NCI-H774 (cell line): ENCODE measurements at places on chromosomes 3 and 15.

- no peak for DNase-seq
Observed at GRCh38 chr3:102194760-102195159, 240.1 kb upstream of the ZPLD1 start.

DNA sequence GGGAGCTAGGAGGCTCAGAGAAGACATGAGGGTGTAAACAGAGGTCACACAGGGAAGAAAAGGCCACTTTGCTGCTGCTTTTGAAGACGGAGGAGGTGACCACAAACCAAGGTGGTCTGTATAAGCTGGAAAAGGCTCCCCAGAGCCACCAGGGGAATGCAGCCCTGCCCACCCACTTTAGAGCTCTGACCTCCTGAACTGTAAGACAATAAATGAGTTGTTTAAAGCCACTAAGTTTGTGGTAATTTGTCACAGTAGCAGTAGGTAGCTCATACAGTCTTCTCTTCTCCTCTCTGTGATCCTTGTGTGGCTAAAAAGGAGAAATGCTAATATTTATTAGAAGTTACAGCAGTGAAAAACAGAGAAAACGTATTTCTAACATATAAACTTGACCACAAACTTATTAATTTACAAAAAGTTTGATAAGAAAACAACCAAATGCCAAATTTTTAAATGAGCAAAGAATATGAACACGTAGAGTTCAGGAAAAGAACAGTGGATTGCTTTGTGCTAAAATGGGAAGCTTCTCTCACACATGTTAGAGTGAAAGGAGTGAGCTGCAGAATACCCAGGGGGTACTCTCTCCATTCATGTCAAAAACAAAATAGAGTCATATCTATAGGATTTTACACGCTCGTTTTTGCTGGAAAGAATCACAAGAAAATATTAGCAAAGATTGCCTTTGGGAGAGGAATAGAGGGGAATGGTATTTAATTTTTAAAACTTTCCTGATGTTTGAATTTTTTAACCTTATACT lies 71.0 kb downstream of the NOX5 start:
- DNase-seq = no peak

GRCh38 chr15:55740981-55741832 lies 1.7 kb downstream of the PRTG start:
- no peak for DNase-seq

GRCh38 chr3:9196020-9196419 lies 53.4 kb downstream of the SRGAP3 start:
- no peak for DNase-seq

DNA sequence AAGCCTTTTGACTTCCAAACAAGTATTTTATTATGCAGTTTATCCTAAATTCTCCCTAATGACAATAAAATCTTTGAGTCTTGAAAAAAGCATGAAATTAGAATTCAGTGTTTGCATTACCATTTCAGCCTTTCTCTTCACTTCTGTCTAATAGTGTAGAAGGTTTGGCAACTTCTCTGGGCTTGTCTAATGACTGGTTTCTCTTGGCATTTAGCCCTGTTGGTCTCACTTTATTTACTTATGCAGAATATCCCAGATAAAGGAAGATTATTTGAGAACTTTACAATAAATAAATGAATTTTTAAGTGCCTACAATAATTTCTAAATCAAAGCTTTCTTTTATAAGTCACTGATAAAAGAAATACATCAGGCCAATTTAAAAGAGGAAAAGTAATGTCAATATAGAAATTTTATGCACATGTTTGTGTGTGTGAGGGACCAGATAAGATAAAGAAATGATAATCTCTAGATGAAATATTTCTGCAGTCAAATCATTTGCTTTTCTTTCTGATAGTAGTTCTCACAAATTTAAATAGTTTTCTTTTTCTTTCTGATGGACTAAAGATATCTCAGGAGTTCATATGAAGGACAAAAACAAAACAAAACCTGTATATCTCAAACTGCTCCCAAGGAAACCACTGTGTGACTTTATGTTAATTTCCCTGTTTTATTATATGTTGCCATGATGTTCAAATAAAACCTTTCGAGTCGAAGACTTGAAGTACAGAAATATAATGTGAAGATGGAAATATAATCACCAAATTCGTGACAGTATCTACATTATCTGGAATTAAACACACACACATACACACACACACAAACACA lies 533.1 kb upstream of the CBLB start:
- no peak for DNase-seq

DNA sequence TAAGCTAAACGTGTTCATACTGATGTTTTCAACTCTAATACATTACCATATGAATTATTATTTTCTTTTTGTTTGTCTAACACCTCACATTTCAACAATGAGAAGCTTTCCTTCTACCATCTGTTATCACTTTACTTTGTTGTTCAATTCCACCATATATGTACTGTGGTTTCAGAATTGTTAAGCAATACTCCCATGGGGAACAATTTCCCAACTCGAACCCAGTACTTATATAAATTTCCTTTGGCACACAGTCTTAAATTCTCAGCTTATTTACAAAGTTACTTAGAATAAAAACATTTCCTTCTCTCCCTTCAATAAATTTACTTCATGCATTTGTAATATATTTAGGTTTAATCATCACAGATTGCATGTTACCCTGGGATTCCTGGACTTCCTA lies 1764.4 kb downstream of the OTOL1 start:
- DNase-seq = no peak

GRCh38 chr3:183331498-183331897 lies 78.4 kb downstream of the B3GNT5 start:
- DNase-seq = no peak

GRCh38 chr3:105518806-105519418 lies 152.2 kb downstream of the ALCAM start:
- DNase-seq = no peak

GRCh38 chr3:133570937-133571320 lies 2.6 kb upstream of the CDV3 start:
- DNase-seq = no peak

GRCh38 chr15:89615135-89615534 lies 39.9 kb downstream of the TICRR start:
- no peak for DNase-seq

DNA sequence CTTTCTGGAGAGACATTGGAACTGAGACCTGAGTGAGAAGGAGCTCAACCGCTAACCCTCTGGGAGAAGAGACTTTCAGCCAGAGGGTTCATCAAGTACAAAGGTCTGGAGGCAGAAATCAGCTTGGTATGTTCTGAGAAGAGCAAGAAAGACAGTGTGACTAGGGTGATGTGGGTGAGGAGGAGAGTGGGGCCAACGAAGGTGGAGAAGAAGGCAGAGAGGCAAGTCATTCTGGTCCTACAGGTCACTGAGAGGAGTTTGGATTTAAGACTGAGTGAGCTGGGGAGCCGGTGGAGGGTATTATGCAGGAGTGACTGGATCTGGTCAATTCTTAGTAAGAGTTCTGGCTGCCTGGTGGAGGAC lies 12.2 kb downstream of the XIRP1 start:
- DNase-seq = no peak

- no peak for DNase-seq
Observed at GRCh38 chr3:9750556-9751411, 1.0 kb downstream of the OGG1 start.

GRCh38 chr3:33041909-33042308 lies 55.0 kb downstream of the GLB1 start:
- DNase-seq = no peak

DNA sequence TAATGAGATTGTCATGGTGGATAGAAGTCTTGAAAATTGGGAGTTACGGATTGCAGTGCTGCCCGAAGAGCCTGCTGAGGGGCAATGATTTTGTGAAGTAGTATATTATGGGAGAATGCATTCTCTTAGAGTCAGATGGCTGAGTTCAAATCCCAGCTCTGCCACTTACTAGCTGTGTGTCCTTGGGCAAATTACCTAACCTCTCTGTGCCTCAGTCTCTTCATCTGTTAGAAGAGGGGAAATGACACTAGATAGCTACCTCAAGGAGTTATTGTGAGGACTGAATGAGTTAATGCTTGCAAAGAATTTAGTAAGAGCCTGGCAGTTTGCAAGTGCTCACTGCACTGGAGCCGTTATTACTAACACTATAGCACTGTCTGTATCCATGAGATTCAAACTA lies 15.4 kb downstream of the FGD5 start:
- DNase-seq = no peak

GRCh38 chr3:99071096-99071495 lies 169.6 kb upstream of the DCBLD2 start:
- no peak for DNase-seq

DNA sequence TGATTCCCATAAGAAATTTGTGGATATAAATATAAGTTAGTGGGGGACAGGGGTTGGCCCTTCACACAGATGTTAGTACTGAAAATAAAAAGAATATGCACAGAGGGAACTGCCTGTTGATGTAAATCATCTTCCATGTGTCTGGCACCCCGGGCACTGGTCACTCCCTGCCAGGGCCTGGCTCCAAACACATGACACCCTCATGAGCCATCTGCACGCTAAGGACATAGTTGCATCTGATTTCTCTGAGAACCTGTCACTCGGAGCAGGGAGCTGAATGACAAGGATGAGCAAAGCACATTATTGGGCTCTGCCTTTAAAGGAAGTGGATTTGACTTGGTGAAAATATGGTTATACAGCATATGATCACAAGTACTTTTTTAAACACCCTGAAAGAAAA lies 66.2 kb upstream of the TSC22D2 start:
- DNase-seq = no peak

GRCh38 chr3:66722675-66723074 lies 221.9 kb upstream of the LRIG1 start:
- no peak for DNase-seq

DNA sequence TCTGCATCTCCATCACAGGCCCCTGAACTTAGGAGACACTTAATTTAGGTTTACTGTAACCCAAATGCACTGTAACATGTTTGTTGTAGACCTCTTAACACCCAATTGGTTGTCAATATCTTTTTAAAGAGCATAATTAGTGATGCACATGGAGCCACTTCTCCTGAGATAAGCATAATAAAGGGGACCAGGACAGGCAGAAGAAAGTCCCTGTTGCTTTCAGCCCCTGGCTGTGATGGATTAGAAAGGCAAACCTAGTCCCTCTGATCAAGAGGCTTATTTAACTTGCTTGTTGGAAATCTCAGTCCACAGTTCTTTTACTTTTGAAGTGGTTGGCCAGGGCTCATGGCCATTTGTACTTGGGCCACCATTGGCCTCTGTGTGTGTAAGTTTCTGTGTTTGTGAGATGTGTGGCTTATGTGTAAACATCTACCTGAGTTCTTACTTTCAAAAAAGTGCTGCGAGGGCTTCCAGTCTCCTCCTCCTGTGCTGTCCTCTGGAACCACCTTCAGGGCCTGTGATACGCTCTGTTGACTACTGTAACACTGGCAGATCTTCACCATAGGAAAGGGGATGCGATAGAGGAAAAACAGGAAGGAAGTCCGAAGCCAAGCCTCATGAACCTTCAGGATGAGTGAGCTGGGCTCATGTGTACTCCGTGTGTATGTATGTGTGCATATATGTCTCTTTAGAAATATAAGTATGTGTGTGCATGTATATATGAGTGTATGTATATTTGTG lies 136.2 kb downstream of the EPHB1 start:
- DNase-seq = no peak

- DNase-seq = no peak
Observed at GRCh38 chr3:1381647-1382036, 288.8 kb downstream of the CNTN6 start.

DNA sequence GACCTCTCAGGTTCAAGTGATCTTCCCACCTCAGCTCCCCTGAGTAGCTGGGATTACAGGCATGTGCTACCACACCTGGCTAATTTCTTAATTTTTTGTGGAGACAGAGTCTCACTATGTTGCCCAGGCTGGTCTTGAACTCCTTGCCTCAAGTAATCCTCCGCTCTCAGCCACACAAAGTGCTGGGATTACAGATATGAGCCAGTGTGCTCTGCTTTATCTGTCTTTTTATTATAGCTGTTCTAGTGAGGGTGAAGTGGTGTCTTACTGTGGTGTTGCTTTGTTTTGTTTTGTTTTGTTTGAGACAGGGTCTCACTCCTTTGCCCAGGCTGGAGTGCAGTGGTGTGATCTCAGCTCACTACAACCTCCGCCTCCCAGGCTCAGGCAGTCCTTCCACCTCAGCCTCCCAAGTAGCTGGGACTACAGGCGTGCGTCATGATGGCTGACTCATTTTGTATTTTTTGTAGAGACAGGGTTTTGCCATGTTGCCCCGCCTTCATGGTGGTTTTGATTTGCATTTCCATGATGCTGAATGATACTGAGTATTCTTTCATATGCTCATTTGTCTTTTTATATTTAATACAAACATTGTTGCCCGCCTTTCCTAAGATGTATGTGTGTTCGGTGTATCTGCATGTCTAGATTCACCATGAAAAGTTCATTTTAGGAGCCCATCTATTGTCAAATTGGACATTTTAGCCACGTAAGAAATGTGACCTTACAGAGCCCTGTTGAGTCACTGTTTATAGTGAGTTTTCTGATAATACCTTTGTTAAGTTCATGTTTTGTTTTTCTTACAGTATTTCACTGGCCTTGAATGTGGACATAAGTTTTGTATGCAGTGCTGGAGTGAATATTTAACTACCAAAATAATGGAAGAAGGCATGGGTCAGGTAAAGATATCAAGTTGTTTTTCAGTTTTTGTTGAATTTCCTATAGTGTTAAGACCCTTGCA lies 80.6 kb downstream of the ARIH1 start:
- no peak for DNase-seq

DNA sequence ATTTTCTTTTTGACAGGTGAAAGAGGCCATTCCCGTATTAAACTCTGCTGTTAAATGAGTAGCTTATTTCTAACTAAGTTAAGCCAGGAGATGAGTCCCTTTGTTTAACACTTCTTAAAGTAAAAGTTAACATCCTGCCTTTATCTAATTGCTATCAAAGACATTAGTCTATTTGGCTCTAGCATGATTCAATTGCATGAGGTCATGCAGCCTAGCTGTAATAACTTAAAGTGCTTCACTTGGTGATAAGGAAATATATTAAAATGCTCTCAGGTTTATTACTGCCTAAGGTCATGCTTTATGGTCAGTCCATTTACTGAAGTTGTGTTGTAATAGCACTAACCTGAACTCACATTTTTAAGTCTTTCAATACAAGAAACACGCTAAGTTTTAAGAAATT lies 82.3 kb upstream of the MLF1 start:
- DNase-seq = no peak

GRCh38 chr3:157317895-157318294 lies 118.8 kb upstream of the PTX3 start:
- DNase-seq = no peak

DNA sequence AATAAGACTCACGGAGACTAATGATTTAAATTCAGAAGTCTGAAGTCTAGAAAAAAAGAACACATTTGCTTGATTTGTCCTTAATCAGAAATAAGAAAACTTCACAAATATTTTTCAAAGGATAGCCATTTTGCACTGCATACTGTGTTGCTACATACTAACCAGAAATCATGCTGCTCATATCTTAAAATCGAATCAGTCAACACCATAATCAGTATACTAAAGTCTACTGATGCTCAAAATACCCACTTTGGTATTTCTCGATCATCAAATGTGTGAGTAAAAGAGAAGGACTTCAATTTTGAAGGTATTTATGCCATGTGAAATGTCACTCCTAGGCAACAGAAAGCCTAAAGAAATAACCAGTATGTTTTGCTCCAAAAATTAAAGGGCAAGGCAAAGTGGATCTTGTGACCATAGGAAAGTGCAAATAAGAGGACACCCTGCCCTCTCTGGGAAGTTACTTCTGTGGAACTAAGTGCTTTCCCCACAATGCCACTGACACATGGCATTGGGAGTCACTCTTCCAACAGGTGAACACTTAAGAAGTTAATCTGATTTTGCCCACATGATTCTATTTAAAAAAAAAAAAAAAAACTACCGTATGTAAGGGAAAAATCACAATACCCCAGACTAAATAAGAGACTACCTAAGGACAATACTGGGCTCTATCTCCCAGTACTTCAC lies 2.7 kb downstream of the LRIG1 start:
- no peak for DNase-seq
